ENCODE measurements at places on chromosomes 13 and 19.
A peak's percentile ranks its signal among the peaks of the same experiment; 100 is the strongest.

GRCh38 chr13:92602560-92602959 lies 624.0 kb upstream of the GPC6 start:
- no peak for DNase-seq

GRCh38 chr13:113875429-113875815 lies 11.5 kb upstream of the GAS6 start:
- no peak for DNase-seq

DNA sequence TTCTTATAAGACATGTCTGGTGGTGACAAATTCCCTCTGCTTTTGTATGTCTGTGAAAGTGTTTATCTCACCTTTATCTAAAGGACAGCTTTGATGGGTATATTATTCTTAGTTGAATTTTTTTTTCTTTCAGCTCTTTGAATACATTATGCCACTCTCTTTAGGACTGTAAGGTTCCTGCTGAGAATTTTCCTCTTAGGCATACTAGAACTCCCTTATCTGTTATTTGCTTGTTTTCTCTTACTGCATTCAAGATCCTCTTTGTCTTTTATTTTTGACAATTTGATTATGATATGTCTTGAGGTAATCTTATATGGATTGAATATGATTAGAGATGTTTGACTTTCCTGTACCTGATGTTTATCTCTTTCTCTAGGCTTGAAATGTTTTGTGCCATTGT lies 1328.4 kb downstream of the PCDH9 start:
- DNase-seq, result no peak

DNA sequence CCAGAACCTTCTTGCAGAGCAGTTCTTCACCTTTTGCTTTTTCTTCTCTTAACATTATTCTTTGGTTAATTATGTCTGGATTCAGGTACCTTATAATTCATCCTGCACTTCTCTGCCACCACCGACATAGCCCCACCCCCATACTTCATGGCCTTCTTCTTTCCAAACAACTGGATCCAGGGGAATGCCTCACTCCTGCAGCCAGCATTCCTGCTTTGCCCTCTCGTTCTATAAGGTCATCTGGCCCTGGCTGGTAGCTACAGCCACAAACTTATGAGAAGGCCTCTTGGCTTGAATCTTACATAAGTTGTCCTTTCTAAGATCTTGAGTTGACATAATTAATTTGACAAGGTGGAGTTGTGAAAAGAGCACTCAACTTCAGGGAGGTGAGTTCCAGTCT lies 84.1 kb upstream of the FRY start:
- DNase-seq, result no peak

DNA sequence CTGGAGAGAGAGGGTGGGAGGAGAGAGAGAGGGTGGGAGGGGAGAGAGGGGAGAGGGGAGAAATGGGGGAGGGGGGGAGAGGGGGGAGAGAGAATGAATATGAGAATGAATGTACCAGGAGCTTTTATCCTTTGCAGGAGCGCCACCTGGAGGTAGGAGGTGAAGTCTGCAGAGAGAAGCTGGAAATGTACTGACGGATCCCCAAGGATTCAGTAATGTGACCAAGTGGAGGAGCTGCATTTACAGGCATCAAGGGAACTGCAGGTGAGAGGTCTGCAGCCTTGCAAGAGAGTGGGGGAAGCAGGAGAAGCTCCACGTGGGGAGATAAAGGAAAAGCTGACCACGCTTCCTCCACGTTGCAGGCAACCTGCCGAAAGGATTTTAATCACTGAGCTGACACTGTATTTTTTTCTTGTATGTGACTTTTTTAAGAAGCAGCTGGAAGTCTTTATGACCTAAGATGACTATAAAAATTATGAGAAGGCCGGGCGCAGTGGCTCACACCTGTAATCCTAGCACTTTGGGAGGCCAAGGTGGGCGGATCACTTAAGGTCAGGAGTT lies 33.7 kb downstream of the VSTM1 start:
- peak; percentile 38 for DNase-seq

GRCh38 chr19:31318790-31319425 lies 30.3 kb downstream of the TSHZ3 start:
- no peak for DNase-seq

GRCh38 chr19:4538601-4538954 lies 1.3 kb downstream of the LRG1 start:
- DNase-seq, result no peak
